ENCODE measurements at places on chromosomes 7 and 10. TPM values are rescaled to one million over a fixed set of nuclear protein-coding genes. Genes with fewer than 3 reads are reported as not detected.

DNA sequence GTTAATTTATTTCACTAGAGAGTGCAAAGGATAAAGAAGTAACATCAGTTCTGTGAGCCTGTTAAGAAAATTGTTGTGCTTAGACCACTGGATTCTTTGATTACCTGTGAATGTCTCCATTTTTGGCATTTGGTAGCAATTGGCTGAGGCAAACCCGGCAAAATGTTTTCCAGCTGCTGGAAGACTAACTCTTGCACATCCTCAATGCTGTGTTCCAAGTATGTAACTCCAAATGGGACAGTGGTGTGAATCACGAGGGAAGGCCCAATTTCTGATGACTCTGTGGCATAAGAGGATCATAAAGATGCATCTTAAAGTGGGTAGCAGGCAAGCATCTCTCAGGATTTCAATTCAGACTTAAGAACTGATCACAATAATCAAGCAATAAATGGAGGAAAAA is 268.8 kb downstream of the RNLS start:
- DNase-seq, result no peak

DNA sequence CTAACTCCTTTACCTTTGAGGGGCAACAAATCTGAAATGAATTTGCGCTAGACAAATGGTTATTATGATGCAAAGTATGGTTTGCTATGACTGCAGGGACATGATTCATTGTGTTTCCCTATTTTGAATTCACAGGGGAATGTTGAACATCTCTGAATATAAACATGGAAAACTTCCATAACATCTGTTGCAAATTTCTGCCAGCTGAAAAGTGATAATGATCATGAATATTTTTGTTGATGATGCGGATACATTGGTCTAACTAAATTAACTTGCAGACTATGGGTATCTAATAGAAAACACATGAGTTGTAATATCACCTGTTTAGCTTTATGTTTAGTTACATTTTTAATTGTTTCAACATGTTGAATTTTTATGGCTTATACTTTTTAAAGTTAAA is 1325.5 kb downstream of the REEP3 start:
- DNase-seq, result no peak

Gene RBM48
- total RNA-seq, result 8.7 TPM

- DNase-seq, result no peak
These were observed 67.5 kb downstream of the CLIP2 start for GRCh38 chr7:74356589-74357315.

- no peak for DNase-seq
These were observed 29.7 kb downstream of the AGAP3 start for GRCh38 chr7:151115836-151116418.

Gene ZMIZ1
- 61.5 TPM for total RNA-seq

DNA sequence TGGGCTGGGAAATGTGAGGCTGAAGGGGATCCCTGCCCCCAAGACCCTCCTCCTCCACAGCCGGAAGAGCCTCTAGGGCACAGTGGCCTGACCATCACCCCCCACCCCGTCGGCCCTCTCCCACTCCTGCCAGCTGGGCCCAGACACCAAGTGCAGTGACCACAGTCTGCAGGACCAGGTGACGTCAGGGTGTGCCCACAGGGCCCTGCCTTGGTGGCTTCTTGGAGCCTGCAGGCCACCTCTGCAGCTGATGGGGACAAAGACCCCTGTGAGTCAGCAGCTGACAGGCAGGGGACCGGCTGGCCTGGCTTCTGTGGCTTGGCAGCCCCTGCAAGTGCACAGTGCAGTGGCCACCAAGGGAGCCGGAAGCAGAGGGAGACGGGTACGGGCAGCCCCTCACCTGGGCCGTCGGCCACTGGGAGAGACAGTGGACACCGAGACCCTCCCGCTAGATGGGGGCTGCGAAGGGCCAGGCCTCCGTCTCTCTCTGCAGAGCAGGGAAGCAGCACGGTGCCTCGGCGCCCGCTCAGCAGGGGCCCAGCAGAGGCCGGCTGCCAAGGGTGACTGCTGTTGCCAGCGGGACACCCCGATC is 274.6 kb downstream of the ELFN1 start:
- peak; percentile 77 for DNase-seq

GRCh38 chr10:33616956-33617355 is 282.5 kb upstream of the NRP1 start:
- no peak for DNase-seq
